ENCODE measurements at places on chromosomes 1 and 21.

DNA sequence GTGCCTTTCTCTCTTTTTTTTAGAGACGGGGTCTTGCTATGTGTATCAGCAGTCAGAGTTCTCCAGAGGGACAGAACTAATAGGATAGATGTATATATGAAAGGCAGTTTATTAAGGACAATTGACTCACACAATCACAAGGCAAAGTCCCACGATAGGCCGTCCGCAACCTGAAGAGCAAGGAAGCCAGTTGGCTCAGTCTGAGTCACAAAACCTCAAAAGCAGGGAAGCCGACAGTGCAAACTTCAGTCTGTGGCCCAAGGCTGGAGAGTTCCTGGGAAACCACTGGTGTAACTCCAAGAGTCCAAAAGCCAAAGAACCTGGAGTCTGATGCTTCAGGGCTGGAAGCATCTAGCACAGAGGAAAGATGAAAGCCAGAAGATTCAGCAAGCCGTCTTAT, 16.3 kb upstream of the H3-3A start:
- DNase-seq = no peak

DNA sequence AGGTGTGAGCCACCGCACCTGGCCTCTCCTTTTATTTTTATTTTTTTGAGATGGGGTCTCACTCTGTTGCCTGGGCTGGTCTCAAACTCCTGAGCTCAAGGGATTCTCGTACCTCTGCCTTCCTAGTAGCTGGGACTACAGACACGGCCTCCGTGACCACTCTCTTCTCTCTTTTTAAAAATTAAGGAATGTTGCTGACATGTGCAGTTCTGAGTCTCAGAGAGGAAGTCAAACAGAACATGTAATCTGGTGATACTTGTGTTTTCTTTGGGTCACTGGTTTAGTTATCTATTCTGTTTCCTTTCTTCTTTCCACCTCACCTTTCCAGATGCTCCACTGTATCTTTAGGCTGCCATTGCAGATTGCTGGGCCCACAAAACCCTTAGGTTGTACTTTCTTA, 2.7 kb downstream of the WDTC1 start:
- no peak for DNase-seq

GRCh38 chr1:186014370-186015037, 280.3 kb downstream of the HMCN1 start:
- no peak for DNase-seq

- DNase-seq = peak; percentile 46
Observed at GRCh38 chr1:33255347-33256220, 708 bp upstream of the ZNF362 start.

- no peak for DNase-seq
Observed at GRCh38 chr21:45949928-45950739, 31.4 kb upstream of the COL6A1 start.
